Gastrocnemius medialis (tissue), 4 donors: ENCODE measurements at places on chromosomes 3 and 15. TPM values are rescaled to one million over a fixed set of nuclear protein-coding genes. Genes with fewer than 3 reads are reported as not detected.

DNA sequence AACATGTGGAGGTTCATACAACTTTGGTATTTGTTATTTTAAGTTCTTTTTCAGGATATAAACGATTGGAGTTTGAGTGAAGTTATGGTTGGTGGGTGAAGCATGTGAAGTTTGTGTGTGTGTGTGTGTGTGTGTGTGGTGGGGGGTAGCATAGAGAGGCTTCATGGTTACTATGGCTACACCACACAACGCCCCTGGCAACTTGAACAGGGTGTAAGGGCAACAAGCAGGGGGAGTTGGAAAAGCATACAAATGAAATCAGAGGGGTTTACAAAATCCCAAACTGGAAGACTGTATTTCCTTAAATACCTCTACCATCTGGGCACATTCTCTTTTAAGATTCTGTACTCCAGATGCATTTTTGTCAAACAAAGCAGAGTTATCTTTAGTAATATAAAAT is 207.5 kb downstream of the SV2B start:
- no peak overlapping the region for H3K4me3 ChIP-seq
- H3K36me3 ChIP-seq = no peaks in the 10 kb centered on the region
- H3K27ac ChIP-seq = no peak overlapping the region
- no peak for DNase-seq
- H3K4me1 ChIP-seq = peaks cover 3% of the 10 kb centered on the region

GRCh38 chr15:43930079-43930478 is 103.3 kb downstream of the WDR76 start:
- no peak overlapping the region for H3K27ac ChIP-seq
- H3K36me3 ChIP-seq = no peaks in the 10 kb centered on the region
- H3K4me3 ChIP-seq = no peak overlapping the region
- no peak for DNase-seq
- no peaks in the 10 kb centered on the region for H3K4me1 ChIP-seq

- H3K36me3 ChIP-seq = no peaks in the 10 kb centered on the region
- no peak overlapping the region for H3K27ac ChIP-seq
- H3K27me3 ChIP-seq = no peaks in the 10 kb centered on the region
- no peak overlapping the region for H3K4me3 ChIP-seq
- no peaks in the 10 kb centered on the region for H3K4me1 ChIP-seq
These were observed 420.2 kb downstream of the TBC1D5 start for GRCh38 chr3:17322106-17322793.

DNA sequence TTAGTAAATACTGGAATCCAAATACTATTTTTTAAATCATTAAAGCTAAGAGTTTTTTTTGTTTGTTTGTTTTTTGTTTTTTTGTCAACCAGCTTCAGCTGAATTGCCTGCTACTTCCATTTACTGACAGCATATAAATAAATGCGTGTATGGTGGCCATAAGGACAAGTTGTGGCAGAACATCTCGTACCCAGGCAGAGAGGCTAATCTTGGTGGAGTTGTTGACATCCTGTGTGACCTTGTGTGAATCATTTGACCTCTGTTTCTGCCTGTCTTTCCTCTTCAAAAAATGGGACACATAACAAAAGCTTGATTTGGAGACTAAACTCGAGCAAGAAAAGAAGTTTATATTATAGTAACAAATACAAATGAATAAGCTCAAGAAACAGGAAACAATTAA is 734.2 kb downstream of the MCTP2 start:
- no peaks in the 10 kb centered on the region for H3K36me3 ChIP-seq
- no peak overlapping the region for H3K4me3 ChIP-seq
- H3K27me3 ChIP-seq = no peaks in the 10 kb centered on the region
- H3K4me1 ChIP-seq = no peaks in the 10 kb centered on the region
- peak; percentile 3 for DNase-seq

CCDC33 gene
- total RNA-seq = not detected

GRCh38 chr3:171654809-171655208 is 155.5 kb downstream of the PLD1 start:
- H3K4me1 ChIP-seq = peaks cover 14% of the 10 kb centered on the region
- peak overlapping the region; percentile 44 for H3K27ac ChIP-seq
- H3K36me3 ChIP-seq = no peaks in the 10 kb centered on the region
- no peaks in the 10 kb centered on the region for H3K27me3 ChIP-seq

TM6SF1 gene
- total RNA-seq = 17.1 TPM

GP5 gene
- not detected for total RNA-seq

GRCh38 chr15:31359702-31360111 is 33.1 kb downstream of the KLF13 start:
- no peaks in the 10 kb centered on the region for H3K36me3 ChIP-seq
- no peak overlapping the region for H3K4me3 ChIP-seq
- DNase-seq = no peak
- peaks cover 98% of the 10 kb centered on the region for H3K4me1 ChIP-seq

CHRM5 gene
- total RNA-seq = not detected

GRCh38 chr15:92018535-92019239 is 165.2 kb downstream of the SLCO3A1 start:
- H3K36me3 ChIP-seq = no peaks in the 10 kb centered on the region
- no peak for DNase-seq
- no peak overlapping the region for H3K4me3 ChIP-seq
- no peaks in the 10 kb centered on the region for H3K27me3 ChIP-seq
- H3K27ac ChIP-seq = no peak overlapping the region

SHQ1 gene
- total RNA-seq = 11.2 TPM

DNA sequence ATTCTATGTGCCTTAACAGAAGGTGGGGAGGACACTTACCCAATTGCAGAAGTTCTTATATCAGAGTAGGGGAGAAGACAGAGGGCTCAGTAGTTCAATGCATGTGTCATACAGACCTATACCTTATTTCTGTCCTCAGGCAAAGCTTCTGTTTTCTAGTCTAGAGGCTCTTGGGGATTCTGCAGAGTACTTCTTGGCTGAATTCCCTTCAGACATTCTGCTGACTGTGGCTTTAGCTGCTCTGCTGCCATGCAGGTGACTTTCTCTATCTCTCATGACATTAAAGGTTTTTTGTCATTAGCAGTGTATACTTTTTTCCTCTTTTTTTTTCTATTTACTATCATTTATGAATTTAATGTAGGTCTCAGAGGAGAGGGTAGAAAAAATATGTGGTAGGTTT is 172.8 kb upstream of the PLSCR5 start:
- no peak for DNase-seq
- no peaks in the 10 kb centered on the region for H3K27me3 ChIP-seq
- no peaks in the 10 kb centered on the region for H3K4me1 ChIP-seq
- H3K4me3 ChIP-seq = no peak overlapping the region
- H3K27ac ChIP-seq = no peak overlapping the region
- H3K36me3 ChIP-seq = no peaks in the 10 kb centered on the region

DNA sequence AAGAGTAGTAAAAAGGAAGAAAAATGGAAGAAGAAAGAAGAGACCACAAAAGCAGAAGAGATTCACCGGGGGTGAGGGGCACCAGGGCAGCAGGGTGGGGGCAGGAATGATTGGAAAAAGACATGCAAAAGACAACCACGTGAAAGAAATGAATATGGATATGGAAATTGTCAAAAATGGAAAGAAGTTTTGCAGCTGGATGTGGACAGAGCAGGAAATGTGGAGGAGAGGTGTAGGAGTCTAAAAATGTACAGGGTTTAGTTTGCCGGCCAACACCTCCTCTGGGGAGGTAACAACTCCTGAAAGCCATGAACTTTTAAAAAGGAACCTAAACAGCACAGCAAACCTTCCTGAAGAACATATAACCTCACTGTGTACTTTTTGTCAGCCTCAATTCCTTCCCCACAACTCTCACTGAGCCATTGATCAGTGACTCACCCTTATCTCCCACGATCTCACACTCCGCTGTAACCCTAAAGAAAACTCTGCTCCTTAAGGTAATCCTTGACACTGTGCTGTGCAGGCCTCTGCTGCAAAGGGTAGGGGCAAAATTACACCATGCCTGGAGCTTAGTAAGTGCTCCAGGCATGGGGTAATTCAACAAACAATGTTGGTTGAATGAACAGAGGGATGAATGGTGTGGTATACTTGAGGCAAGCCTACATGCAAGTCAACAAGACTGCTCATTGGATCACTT is 100.2 kb upstream of the BOC start:
- no peaks in the 10 kb centered on the region for H3K4me1 ChIP-seq
- H3K27me3 ChIP-seq = no peaks in the 10 kb centered on the region
- H3K36me3 ChIP-seq = no peaks in the 10 kb centered on the region
- H3K4me3 ChIP-seq = no peak overlapping the region
- DNase-seq = no peak

THRB gene
- total RNA-seq = 60.0 TPM

MRAS gene
- 149 TPM for total RNA-seq

SEMA3F gene
- total RNA-seq = 5.2 TPM

KIF23 gene
- total RNA-seq = 0.81 TPM

DNA sequence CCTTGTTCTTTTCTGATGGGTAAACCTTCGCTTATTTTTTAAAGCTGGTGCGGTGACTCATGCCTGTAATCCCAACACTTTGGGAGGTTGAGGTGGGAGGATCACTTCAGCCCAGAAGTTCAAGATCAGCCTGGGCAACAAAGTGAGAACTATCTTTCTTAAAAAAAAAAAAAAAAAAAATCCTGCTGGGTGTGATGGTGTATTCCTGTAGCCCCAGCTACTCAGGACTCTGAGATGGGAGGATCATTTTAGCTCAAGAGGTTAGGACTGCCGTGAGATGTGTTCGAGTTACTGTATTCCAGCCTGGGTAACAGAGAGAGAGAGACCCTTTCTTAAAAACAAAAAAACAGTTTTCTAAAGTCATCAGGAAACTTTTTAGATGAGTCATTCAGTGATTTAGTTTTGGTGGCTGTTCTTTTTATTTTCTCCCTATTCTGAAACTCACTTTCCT is 37.7 kb downstream of the SLMAP start:
- no peak overlapping the region for H3K27ac ChIP-seq
- no peaks in the 10 kb centered on the region for H3K36me3 ChIP-seq
- no peaks in the 10 kb centered on the region for H3K27me3 ChIP-seq
- H3K4me3 ChIP-seq = no peak overlapping the region
- peaks cover 29% of the 10 kb centered on the region for H3K4me1 ChIP-seq
- DNase-seq = no peak

ZNF770 gene
- total RNA-seq = 55.2 TPM

DNA sequence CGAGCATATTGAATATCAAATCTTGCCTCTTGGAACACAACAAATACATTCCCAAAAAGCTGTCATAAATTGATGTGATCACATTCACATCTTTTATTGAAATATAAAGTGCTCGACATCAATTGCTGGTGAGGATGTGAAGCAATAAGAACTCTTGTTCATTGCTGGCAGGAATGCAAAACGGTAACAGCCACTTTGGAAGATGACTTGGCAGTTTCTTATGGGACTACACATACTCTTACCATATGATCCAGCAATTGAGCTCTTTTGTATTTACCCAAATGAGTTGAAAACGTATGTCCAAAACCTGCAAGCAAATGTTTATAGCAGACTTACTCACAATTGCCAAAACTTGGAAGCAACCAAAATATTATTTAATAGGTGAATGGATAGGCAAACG is 234.9 kb downstream of the CACNA2D3 start:
- DNase-seq = no peak
- H3K4me3 ChIP-seq = no peak overlapping the region
- peaks cover 56% of the 10 kb centered on the region for H3K4me1 ChIP-seq
- H3K27ac ChIP-seq = no peak overlapping the region
- H3K36me3 ChIP-seq = no peaks in the 10 kb centered on the region

FRMD5 gene
- not detected for total RNA-seq

DNA sequence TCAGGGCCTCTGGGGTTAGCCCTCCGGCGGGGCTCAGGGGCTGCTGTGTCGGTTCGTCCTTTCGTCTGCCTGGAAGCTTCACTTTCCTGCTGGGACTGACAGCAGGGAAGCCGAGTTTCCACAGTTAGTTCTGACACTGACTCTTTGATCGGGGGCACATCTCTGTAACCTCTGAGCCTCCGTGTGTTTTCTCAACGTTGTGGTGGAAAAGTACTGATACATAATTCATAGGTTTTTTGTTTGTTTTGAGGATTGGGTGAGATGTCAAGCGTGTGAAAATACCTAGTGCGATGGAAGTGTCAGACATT is 481 bp downstream of the AP4E1 start:
- peak overlapping the region; percentile 80 for H3K4me3 ChIP-seq
- peaks cover 18% of the 10 kb centered on the region for H3K4me1 ChIP-seq
- no peaks in the 10 kb centered on the region for H3K36me3 ChIP-seq
- no peak for DNase-seq

DNA sequence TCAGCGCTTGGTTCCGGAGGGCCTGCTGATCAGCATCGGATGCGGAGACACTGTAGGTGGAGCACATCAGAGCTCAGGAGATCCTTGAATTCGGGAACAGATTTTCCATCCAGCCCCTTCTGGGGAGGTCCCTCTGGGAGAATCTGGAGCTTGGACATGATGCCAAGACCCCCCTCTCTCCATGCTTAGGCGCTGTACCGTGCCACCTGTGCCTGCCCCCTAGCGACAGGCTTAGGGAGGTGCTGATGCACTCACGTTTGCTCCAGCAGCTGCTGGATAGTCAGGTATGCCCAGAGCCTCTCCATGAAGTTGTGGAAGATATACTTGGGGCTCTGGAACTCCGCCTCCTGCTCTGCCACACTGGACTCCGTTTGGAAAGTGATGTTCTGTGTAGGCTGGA is 9.7 kb downstream of the ITIH4 start:
- peaks cover 98% of the 10 kb centered on the region for H3K36me3 ChIP-seq
- peak overlapping the region; percentile 96 for H3K27ac ChIP-seq
- peaks cover 8% of the 10 kb centered on the region for H3K4me1 ChIP-seq
- H3K4me3 ChIP-seq = no peak overlapping the region

DNA sequence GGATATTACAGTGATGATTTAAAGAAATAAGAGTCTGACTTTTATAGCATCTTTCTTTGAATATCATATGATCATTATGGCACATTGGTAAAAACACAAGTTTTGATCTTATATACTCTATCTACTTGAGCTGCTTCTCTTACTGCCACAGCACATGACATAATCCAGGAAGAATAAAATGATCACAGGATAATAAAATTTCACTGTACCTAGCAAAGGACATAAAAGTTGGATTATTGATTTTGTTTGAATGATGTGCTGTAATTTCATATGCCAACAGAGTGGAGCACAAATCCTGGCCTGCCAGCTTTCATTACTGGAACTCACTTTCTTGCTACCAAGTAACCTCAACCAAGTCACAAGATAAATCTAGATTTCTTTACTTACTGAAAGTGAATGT is 162.1 kb upstream of the NANOGP8 start:
- H3K36me3 ChIP-seq = no peaks in the 10 kb centered on the region
- H3K27ac ChIP-seq = no peak overlapping the region
- no peak for DNase-seq
- no peak overlapping the region for H3K4me3 ChIP-seq
- H3K4me1 ChIP-seq = no peaks in the 10 kb centered on the region

GRCh38 chr15:63506537-63507035 is 2.2 kb downstream of the USP3 start:
- no peak for DNase-seq
- no peaks in the 10 kb centered on the region for H3K36me3 ChIP-seq
- peak overlapping the region; percentile 96 for H3K27ac ChIP-seq
- peaks cover 65% of the 10 kb centered on the region for H3K4me1 ChIP-seq

STAB1 gene
- 23.5 TPM for total RNA-seq

DNA sequence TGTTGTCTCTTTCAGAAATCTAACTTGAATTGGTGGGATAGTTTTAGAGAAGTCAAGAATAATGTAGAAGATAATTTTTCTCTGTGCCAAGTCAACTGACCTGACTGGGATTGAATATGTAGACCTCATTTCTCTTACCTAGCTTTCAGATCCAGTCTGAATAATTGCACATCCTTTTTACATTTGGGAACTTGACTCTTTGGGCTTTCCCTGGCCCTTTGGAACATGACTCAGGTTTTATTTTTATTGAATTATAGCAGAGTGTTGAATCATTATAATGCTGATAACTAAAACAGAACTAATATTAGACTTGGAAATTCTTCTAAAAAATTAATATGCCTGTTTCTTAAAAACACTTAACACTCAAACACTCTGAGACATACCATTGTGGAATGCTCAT is 76.5 kb downstream of the PFN2 start:
- DNase-seq = no peak
- no peaks in the 10 kb centered on the region for H3K27me3 ChIP-seq
- peaks cover 81% of the 10 kb centered on the region for H3K4me1 ChIP-seq
- H3K4me3 ChIP-seq = no peak overlapping the region
- peak overlapping the region; percentile 85 for H3K27ac ChIP-seq

SLC6A11 gene
- not detected for total RNA-seq
